ENCODE measurements at places on chromosomes 2 and 18. TPM values are rescaled to one million over a fixed set of nuclear protein-coding genes. Genes with fewer than 3 reads are reported as not detected.

DNA sequence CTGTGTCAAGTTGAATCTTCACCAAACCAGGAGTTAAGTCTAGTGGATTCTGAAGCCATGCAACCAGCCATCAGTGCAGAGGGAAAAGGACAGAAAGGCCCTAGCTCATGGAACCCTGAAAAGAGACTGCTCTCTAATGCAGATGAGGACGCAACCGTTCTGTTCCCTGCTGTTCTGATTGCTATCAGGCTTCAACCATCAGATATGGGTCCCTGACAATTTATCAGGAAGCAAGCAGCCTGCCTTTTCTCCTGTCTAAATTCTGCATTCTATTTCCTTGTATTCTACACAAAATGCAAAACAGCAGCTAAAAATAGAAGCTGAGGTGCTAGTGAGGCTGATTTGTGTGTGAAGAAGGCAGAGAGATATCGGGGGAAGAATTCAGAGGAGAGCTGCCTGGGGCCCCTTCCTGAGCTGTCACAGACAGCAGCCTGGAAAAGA is 68.4 kb upstream of the RTN4 start:
- no peak for DNase-seq

- no peak for DNase-seq
Observed at GRCh38 chr2:68756178-68756577, 21.6 kb downstream of the ARHGAP25 start.

The COMMD1 gene
- 73.6 TPM for polyA plus RNA-seq

The STPG4 gene
- 0.22 TPM for polyA plus RNA-seq

DNA sequence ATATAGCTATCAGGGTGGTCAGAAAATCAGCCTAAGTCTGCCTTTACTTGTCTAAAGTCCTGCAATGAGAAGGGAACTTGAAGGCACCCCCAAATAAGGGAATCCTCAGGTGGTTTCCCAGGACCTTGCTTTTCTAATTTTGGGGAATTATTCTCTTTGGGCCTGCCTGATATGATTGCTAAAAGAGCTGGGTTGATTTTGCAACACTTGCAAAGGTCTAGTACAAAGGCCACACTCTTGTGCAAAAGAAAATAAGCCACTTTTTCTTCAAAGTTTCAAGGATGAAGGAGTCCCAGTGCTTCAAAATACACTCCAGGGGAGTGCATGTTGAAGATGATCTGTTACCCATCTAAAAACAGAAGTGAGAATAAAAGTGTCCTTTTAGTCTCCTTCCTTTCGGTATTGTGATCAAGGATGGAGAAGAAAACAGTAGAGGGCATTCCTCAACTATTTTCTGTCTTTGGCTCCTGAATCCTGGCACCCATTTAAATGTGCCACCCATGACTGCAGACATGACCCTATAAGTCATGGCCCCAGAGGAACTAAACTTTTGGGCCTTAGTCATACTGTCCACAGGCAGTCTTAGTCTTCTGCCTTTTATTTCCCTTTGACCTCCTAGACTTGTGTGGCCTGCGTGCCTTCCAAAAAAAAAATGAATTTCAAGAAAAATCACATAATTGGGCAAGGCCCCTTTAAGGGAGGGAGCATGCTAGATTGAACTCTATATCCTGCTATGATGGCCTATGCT is 5.1 kb downstream of the SULT1C3 start:
- no peak for DNase-seq

- DNase-seq: no peak
Observed at GRCh38 chr2:220959391-220959802, 612.7 kb downstream of the EPHA4 start.
